Stimulated activated CD4-positive, alpha-beta T cell treated with anti-CD3 and anti-CD28 coated beads, Interleukin-15, amount 100 ng/mL, for 1 hour (primary cell): ENCODE measurements at places on chromosomes 6 and 20.

GRCh38 chr6:37135835-37136694, 33.9 kb upstream of the PIM1 start:
- no peak for DNase-seq

DNA sequence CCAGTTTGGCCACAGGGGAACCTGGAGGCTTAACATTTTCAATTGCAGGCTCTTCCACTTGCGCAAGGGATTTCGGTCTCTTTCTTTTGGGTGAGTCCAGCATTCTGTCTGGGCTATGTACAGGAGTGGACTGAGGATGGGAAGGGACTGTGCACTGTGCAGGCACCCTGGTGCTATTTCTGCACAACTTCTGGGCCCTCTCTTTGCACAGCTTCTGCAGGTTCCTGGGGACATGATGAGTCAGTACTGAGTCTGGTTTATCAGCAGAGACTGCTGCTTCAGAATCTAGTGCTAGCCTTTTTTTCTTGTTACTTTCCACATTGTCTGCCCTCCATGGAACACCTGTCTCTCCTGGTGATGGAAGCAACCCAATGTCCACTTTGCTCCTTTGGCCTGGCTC, 78.5 kb upstream of the ASF1A start:
- DNase-seq: no peak

- DNase-seq: no peak
These were observed 103.7 kb downstream of the SNAP25 start for GRCh38 chr20:10322073-10323012.

DNA sequence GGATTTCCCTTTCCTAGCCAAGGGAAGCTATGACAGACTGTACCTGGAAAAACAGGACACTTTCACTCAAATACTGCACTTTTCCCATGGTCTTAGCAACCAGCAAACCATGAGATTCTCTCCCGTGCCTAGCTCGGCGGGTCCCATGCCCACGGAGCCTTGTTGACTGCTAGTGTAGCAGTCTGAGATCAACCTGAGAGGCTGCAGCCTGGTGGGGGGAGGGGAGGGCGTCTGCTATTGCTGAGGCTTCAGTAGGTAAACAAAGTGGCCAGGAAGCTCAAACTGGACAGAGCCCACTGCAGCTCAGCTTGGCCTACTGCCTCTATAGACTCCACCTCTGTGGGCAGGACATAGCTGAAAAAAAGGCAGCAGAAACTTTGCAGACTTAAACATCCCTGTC, 61.8 kb downstream of the EPM2A start:
- no peak for DNase-seq

DNA sequence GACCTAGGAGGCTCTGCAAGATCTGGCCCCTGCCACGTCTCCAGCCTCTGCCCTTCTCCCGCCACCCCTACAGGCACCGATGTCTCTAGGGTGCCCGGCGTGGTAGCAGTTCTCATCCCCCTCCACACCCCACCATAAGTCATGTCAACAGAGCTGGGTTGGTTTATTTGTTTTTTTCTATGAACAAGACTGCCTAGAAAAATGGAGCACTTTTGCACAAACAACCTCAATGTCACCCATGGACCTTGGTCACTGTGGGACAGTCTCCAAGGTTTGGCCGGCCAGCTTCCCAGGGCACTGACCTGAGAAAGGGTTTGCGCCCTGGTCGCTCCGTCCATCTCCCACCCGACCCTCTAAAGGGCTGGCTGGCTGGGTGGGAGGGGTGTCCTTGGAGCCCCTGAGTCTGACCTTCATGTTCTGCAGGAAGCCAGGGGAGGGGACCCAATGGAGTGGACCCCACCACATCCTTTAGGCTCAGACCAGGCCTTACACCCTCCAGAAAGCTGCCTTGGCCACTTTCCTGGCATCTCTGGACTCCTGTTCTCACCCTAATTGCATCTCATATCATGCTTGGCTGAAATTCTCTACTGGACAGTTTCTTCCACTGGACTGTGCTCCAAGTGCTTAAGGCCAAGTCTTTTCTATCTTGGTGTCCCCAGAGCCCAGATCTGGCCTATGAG, 104.8 kb upstream of the PTPN1 start:
- no peak for DNase-seq

GRCh38 chr6:138484018-138484731, 15.1 kb downstream of the NHSL1 start:
- DNase-seq: no peak
